Upper lobe of right lung (tissue), 1 donor: ENCODE measurements at places on chromosomes 7 and 10. TPM values are rescaled to one million over a fixed set of nuclear protein-coding genes. Genes with fewer than 3 reads are reported as not detected.
A peak's percentile ranks its signal among the peaks of the same experiment; 100 is the strongest.

The ARHGEF5 gene
- total RNA-seq, result 36.9 TPM

The CCL24 gene
- 4.8 TPM for total RNA-seq

The ITGB8 gene
- total RNA-seq, result 4.6 TPM

GRCh38 chr10:100562008-100562672 is 26.4 kb downstream of the HIF1AN start:
- peak; percentile 86 for DNase-seq

GRCh38 chr10:60560451-60560850 is 170.8 kb upstream of the ANK3 start:
- DNase-seq, result no peak

GRCh38 chr7:106126170-106126938 is 14.2 kb upstream of the SYPL1 start:
- DNase-seq, result no peak

DNA sequence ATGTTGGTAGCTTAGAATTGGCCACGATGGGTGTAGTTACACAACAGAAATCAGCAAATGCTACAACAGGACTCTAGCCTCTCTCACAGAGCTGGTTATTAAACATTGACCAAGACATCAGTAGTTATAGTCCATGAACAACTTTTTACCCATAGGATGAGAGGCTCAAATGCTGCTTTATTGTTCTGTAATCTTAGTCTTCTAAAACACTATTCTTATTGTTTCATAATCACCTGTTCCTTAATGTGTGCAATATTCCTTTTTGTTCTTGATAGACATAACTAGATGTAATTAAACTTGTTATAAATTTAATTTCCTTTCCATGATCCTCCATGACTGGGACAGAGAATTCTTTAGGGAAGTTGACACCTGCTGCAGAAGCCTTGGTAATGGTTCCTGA is 356.9 kb downstream of the EXOC4 start:
- DNase-seq, result no peak

GRCh38 chr7:2237109-2237602 is 4.4 kb upstream of the MAD1L1 start:
- DNase-seq, result peak; percentile 82

The PDZD7 gene
- 1.6 TPM for total RNA-seq

- DNase-seq, result no peak
Observed at GRCh38 chr10:58158806-58159205, 108.9 kb downstream of the IPMK start.

DNA sequence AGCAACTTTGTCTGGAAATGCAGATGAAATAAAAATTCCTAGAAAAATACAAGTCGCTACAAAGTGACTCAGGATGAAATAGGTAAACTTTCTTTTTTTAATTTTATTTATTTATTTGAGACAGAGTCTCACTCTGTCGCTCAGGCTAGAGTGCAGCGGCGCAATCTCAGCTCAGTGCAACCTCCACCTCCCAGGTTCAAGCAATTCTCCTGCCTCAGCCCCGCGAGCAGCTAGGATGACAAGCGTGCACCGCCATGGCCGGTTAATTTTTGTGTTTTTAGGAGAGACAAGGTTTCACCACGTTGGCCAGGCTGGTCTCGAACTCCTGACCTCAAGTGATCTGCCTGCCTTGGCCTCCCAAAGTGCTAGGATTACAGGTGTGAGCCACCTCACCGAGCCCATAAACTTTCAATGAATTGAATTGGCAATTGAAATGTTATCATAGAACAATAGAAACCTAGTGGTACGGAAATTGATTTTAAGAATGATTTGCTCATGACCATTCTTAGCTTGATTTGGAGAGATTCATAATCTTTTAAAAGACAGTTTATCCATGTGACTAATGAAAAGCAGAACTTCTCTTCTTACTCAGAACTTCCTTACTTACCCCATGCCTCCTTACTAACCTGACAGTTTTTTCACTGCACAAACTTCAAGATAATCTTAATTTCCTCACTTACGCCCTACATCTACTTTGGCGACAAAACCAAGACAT is 161.7 kb downstream of the FAM107B start:
- no peak for DNase-seq

GRCh38 chr10:105149371-105149891 is 508.3 kb downstream of the SORCS3 start:
- no peak for DNase-seq

DNA sequence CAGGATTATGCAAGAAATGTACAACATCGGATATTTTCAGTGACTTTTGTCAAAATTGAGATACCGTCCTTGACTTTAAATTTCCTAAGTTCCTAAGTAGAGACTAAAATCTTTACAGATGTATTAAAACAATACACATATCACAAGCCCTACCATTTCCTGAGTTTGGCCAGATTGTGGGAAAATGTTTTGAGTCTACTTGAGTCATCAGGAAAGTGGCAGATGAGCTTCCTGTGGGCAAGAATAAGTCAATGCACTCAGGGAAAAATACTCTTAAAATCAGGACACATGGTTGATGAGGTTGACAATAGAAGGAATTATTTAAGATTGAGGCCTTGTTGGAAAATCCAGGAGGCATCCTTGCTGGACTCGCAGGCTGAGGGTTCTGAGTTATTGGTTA is 162.5 kb downstream of the SNX10 start:
- no peak for DNase-seq

The TAS2R41 gene
- total RNA-seq, result not detected
